ENCODE measurements at places on chromosomes 2 and 18.

- no peak for DNase-seq
Measured at GRCh38 chr18:12318857-12319256, 10.8 kb downstream of the TUBB6 start.

DNA sequence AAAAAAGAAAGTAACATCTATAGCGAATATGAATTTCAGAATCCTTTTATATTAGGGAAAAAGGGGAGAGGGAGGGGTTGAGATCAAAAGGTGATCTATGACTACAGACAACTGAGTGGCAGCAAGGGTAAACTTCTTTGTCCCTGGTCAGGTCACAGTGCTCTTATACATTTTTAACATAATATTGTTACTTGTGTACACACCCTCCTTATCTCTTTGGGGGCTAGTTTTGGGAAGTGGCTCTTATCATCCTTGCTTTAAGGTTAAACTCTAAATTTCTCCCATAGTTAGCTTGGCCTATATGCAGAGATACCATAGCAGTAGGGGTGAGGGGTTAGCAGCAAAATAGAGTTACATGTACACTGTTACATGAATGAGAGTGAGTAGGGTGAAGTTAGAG, 31.6 kb upstream of the ATG16L1 start:
- DNase-seq, result no peak

GRCh38 chr2:29110916-29111535, 4.2 kb upstream of the CLIP4 start:
- DNase-seq, result no peak

- DNase-seq, result no peak
Measured at GRCh38 chr18:7743256-7743655, 176.1 kb downstream of the PTPRM start.

DNA sequence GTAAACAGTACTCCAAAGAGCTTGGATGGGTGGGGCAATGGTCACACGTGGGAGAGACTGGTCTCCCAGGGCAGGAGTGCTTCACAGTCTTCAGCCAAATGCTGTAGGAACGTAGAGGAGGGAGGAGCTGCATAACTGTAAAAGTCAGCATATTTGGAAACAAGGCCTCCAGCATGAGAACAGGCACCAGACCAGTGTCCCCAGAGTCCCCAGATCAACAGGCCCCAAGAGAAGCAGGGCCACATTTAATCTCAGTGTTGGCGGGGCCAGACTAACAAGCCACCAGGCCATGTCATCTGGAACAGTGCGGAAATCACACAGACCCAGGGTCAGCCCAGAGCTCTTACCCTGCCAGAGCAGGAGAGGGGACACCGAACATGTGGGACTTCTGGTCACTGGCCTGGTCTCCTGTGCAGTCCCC, 63.2 kb downstream of the ADCY3 start:
- DNase-seq, result no peak

DNA sequence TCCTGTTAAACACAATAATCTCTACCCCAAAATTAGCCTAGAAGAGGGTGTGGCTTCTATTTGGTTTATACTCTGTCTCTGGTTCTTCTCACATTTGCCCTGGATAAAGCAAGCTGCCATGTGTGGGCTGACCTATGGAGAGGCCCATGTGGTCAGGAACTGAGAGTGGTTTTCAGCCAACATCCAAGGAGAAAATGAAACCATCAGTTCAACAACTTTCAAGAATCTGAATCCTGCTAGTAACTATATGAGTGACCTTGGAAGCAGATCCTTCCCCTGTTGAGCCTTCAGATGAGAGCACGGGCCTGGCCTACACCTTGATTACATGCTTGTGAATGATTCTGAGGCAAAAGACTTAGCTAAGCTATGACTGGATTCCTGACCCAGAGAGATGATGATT, 11.5 kb upstream of the TRIB2 start:
- no peak for DNase-seq

DNA sequence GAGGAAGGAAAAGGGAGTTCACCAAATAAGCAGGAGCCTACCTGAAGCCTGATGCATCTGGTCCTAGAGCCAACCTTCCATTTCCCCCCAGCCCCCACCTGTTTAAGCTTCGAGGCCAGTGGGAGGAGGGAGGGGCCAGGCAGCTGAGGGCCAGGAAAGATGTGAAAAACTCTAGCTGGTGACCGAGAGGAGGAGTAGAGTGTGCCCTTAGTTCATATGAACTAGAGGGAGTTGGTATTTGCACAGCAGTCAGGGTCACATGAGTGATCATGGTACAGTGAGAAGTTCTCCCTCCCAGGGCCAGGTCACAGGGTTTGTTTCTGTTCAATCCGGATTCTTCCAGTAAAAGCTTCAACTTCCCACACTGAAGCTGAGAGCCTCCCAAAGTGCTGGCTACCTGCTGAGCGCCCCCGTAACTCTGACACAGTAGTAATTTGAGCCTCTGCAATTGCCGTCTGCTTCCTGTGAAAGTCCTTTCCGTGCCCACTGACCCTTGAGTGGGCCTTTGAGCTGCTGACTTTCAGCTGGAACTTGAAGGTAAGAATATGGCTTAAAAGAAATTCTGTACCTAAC, at the start of gene SULT1C2:
SULT1C2 (plus strand) TSS at position 362 of the 573 bp plus-strand sequence. CDS start 4,773 bp downstream, outside the sequence.
- DNase-seq, result no peak

DNA sequence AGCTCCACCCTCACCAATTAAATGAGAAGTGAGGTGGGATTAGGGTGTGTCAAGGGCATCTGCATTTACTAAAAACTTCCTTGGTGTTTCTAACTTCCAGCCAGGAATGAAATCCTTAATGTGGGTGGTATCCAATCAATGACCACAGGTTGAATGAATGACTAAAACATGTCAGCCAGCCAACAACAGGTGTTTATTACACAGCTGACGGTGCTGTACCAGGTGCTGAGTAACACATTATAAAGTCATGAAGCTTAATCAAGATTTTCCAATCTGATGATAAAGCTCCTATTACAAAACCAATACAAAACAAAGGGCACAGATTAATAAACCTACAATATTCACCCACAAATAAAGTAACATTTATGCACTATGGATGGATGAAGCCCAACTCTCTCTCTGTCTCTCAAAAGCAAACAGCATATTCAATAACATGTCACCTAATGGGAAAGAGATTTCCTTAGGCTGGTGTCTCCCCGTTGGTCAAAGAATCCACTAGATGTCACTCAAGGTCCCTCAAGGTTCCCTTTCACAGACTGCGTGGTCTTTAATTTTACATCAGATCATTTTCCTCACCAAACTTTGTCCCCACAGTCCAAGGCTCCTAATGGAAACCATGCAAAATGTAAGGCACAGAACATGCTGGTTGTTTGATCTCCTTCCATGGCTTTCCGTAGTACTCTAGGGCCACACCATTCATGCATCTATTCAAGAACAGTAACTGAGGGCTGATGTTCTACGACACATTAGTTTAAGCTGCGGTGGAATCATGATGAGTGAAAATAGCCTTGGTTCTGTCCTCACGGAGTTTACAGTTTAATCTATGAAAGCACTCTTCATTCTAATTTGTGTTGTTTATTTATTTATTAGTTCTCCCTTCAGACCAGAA, 6.4 kb upstream of the PTPN4 start:
- no peak for DNase-seq

GRCh38 chr2:152054593-152054992, 44.3 kb downstream of the CACNB4 start:
- no peak for DNase-seq

DNA sequence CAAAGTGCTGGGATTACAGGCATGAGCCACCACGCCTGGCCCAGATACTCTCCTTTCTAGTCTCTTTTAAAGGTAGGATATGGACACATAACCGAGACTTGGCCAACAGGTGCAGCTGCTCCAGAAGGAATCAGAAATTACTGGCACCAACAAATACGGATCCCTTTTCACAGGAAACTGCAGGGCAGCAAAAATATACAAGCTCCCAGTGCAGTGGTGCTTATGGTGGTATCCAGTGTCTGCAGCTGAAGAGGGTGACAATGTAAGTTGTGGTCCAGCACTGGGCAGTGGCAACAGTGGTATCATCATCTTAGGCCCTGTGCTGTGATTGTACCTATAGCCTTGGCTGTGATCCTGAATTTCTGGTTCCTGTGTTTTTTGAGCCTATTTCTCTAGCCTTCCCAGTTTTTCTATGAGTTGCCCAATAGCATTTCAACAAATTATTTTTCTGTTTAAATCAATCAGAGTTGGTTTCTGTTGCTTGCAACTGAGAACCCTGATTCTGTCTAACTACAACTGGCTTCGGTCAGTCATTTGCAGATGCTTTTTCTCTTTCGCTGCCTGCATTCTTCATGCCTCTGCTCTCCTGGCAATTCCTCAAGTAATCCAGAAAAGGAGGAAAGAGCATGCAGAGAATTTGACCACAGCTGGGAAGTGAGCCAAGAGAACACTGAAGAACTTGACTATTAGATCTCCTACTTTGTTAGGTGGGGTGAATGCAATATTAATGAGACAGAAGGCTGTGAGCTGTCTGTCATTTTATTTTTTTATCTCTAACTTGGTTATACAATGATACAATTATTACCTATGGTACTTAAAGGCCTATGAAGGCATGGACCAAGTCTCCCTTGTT, 30.8 kb upstream of the EML4 start:
- no peak for DNase-seq

DNA sequence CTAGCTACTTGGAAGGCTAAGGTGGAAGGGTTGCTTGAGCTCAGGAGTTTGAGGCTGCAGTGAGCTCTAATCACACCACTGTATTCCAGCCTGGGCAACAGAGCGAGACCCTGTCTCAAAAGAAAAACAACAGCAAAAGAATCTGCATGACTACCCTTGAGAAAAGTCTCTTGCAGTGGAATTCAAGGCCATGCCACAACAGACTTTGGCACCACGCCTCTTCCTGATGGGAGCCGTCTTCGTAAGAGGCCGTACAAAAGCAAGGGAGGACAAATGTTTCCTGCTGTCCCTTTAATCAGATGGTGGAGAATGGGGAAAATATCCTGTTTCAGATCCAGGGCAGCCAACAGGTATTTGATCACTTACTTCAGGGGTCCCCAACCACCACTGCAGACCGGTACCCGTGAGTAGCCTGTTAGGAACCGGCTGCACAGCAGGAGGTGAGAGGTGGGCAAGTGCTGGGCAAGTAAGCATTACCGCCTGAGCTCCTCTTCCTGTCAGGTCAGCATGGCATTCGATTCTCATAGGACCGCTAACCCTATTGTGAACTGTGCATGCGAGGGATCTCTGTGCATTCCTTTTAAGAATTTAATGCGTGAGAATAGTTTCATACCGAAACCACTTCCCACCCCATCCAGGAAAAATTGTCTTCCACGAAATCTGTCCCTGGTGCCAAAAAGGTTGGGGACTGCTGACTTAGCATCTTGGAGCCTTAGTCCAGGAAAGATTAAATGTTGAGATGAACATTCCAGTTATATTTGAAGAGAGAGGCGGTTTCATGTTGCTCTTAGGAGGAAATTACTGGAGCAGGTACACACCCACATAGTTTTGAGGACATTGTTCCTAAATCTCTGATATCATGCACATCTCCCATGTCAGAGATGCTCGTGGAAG, 94.4 kb upstream of the XPO1 start:
- DNase-seq, result no peak

- DNase-seq, result no peak
Measured at GRCh38 chr18:79210002-79210910, 141.1 kb downstream of the ATP9B start.

- no peak for DNase-seq
Measured at GRCh38 chr2:62844311-62845090, 139.0 kb downstream of the EHBP1 start.

DNA sequence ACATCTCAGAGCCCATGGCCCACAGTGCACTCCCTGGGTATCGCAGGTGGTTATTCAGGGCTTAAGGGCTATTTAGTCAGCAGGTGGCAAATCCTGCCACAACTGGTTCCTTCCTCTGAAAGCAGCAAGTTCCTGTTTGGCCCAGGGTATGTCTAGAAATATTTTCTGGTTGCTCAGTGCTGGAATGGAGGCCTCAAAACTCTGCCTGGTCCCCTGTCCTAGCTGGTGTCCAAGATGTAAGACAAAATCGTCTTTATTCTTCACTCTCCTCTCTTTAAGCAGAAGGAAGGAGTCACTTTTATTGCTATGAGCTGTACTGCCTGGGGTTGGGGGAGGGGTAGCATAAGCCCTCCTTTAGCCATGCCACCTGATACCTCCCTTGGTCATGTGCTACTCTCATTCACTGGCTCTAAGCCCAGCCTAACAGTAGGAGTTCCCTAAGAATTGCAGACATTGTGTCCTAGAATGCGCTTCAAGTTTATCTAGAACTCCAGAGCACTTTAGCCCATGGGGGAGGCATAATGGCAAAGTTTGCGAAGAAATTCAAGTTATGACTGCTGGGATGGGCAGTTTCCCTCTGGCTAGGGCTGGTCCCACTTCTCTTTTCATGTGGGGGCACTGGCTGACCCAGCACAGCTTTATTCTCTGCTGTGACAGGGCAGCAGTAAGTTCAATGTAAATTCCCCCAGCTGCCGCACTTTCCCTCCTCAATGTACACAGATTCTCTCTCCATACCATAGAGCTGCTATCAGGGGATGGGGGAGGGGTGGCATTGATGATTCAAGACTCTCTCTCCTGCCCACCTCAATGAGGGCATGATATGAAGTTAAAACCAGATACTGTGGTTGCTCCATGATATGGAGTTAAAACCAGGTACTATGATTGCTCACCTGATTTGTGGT, 27.1 kb upstream of the CWC22 start:
- DNase-seq, result no peak

- DNase-seq, result no peak
Measured at GRCh38 chr2:88450925-88451810, 1.3 kb downstream of the FOXI3 start.

DNA sequence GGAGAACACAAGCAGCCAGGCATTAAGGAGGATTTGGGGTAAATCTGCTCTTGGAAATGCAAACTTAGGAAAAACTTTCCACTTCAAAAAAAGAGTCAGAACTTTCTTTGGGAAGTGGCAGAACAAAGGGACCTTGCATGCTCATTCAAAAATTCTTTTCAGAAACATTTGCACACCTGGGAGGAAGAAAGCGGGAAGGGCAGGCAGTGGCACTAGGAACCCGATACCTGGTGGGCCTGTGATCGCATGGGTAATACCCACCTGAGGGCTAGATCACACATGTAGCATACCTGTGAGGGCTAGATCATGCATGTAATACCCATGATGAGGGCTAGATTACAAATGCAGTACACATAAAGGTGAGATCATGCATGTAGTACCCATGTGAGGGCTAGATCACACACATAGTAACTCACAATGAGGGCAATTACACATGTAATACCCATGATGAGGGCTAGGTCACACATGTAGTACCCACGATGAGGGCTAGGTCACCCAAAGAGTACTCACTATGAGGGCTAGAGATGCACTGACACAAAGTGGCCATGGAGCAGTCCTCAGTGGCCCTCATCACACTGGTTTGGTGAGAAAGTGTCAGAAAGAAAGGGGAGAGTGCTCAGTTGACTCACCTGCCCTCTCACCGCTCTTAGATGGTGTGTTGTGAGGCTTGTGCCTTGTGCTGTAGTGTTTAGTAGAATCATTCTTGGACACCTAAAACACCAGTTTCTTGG, 212.5 kb downstream of the DLGAP1 start:
- DNase-seq, result no peak

GRCh38 chr18:48836231-48836805, 114.4 kb downstream of the SMAD7 start:
- DNase-seq, result no peak

DNA sequence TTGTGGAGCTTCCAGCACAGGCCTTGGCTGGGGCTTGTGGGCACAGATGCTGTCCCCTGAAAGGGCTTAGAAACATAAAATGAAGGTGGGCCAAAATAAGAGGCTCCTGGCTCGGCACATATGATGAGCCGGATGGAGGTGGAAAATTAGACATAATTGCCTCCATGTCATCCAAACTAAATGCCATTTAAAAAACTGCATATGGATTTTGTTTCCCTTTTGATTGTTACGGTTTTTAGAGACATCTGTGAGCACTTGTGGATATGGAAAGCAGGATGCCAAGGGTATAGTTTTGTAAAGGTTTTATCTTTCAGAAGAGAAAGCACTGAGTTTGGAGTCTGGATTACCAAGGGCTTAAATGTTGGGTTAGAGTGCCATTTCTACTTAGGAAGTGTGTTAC, 498.3 kb downstream of the RIT2 start:
- DNase-seq, result no peak

Data from stimulated activated CD8-positive, alpha-beta memory T cell treated with anti-CD3 and anti-CD28 coated beads, Interleukin-15, amount 100 ng/mL, for 24 hours (primary cell).